ENCODE measurements at places on chromosomes 13 and 19. TPM values are rescaled to one million over a fixed set of nuclear protein-coding genes. Genes with fewer than 3 reads are reported as not detected.

The GRK1 gene
- total RNA-seq = not detected

The ELAVL1 gene
- 53.7 TPM for total RNA-seq

The NOTCH3 gene
- total RNA-seq = 7.7 TPM

The TBXA2R gene
- total RNA-seq = not detected

The ZNF844 gene
- not detected for total RNA-seq

The FGF9 gene
- total RNA-seq = not detected

The SLC1A6 gene
- total RNA-seq = not detected

The RASAL3 gene
- not detected for total RNA-seq

The ZNF541 gene
- not detected for total RNA-seq

The PRODH2 gene
- total RNA-seq = not detected

DNA sequence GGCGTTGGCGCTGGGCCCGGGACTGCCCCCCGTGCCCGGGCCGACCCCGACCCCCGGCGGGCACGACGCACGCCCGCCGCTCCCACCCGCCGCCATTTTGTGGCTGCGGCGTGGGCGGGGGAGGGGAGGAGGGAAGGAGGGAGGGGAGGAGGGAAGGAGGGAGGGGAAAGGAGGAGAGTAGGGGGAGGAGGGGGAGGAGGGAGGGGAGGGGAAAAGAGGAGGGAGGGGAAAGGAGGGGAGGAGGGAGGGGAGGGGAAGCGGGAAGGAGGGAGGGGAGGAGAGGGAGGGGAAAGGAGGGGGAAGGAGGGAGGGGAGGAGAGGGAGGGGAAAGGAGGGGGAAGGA lies at the start of gene BTBD2:
Gene BTBD2 (minus strand): TSS at position 107 of the 343 bp plus-strand sequence. CDS start 11 bp downstream, at position 96.
- no peaks in the 10 kb centered on the region for H3K27me3 ChIP-seq
- peak; percentile 86 for DNase-seq
- peaks cover 22% of the 10 kb centered on the region for H3K4me1 ChIP-seq
- peak within 1 kb of the TSS; percentile 73 for H3K4me3 ChIP-seq
- H3K36me3 ChIP-seq = peaks cover 7% of the 10 kb centered on the region

DNA sequence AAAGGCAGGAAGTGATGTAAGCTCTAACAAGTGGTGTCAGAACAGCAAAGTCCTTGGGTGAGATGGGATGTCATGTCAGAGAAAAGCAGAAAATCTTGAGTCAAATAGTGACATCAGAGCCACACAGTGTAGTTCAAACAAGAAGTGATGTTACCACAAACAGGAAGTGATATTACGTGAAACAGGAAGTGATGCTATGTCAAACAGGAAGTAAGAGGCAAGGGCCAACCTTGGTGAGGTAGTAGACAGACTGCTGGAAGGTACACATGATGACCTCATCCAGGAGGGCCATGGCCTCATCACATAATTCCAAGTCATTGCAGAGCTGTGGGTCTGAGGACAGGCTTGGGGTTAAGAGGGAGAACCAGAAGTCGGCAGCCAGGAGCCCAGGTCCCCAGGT lies 7.0 kb upstream of the MAMSTR start:
- no peaks in the 10 kb centered on the region for H3K36me3 ChIP-seq
- peaks cover 8% of the 10 kb centered on the region for H3K4me1 ChIP-seq
- H3K4me3 ChIP-seq = no peak overlapping the region
- peaks cover 4% of the 10 kb centered on the region for H3K27me3 ChIP-seq
- H3K27ac ChIP-seq = peak overlapping the region; percentile 35

DNA sequence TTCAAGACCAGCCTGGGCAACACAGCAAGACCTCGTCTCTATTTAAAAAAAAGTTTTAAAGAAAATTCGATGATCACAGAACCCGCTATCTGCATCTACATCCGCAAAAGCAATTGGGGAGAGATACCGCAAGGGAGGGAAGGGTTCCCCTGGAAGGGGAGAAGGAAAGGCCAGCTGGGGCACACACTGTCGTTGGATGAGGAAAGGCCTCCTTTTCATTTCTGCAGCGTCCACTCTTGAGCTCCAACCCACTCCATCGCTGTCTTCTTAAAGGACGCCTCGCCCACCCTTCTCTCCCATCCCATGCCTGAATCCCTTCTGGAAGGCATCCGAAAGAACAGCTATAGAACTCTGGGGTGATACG lies 3.2 kb upstream of the PRKCG start:
- H3K27ac ChIP-seq = no peak overlapping the region
- H3K4me3 ChIP-seq = no peak overlapping the region
- peaks cover 41% of the 10 kb centered on the region for H3K36me3 ChIP-seq

DNA sequence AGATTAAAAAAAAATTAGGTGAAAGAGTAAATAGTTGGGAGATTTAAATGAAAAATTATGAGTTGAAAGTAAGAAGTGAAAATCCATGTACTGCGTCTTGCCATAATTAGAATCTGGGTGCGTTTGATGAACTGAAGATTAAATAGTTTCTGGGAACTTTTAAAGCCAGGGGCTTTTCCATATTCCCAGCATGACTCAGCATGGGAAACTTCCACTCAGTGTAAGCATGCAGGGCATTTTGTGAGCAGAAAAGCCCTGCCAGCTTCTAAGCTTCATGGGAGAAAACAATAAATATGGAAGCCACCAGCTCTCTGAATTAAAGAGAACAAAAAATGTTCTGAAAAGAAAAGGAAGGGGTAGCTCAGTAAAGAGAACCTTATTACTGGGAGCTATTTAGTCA lies 62.0 kb upstream of the EDNRB start:
- H3K4me3 ChIP-seq = no peak overlapping the region
- peak overlapping the region; percentile 14 for H3K27ac ChIP-seq
- no peaks in the 10 kb centered on the region for H3K27me3 ChIP-seq
- DNase-seq = peak; percentile 75
- no peaks in the 10 kb centered on the region for H3K4me1 ChIP-seq
- H3K36me3 ChIP-seq = no peaks in the 10 kb centered on the region

GRCh38 chr13:99867535-99868257 lies 103.9 kb downstream of the ZIC5 start:
- no peak for DNase-seq
- H3K4me1 ChIP-seq = no peaks in the 10 kb centered on the region
- no peak overlapping the region for H3K27ac ChIP-seq
- no peaks in the 10 kb centered on the region for H3K27me3 ChIP-seq

DNA sequence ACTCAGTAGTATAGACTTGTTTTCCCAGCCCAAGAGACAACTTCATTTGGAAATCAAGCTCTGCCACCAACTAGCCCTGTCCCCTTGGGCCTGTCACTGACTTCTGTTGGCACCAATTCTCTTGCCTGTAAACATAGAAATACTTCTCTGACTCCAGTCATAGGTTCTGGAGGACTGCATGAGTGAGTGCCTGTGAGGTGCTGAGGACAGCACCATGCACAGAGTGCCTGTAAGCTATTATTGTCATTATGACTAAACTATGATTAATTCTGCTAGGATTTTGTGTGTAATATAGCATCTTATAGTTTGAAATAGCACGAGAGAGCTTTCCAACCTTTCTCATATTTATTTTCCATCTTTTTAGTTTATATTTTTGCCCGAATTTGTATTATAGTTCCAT lies 247.9 kb downstream of the MYO16 start:
- peak; percentile 23 for DNase-seq
- no peaks in the 10 kb centered on the region for H3K4me1 ChIP-seq
- no peak overlapping the region for H3K4me3 ChIP-seq
- no peaks in the 10 kb centered on the region for H3K36me3 ChIP-seq
- H3K27me3 ChIP-seq = peaks cover 39% of the 10 kb centered on the region

DNA sequence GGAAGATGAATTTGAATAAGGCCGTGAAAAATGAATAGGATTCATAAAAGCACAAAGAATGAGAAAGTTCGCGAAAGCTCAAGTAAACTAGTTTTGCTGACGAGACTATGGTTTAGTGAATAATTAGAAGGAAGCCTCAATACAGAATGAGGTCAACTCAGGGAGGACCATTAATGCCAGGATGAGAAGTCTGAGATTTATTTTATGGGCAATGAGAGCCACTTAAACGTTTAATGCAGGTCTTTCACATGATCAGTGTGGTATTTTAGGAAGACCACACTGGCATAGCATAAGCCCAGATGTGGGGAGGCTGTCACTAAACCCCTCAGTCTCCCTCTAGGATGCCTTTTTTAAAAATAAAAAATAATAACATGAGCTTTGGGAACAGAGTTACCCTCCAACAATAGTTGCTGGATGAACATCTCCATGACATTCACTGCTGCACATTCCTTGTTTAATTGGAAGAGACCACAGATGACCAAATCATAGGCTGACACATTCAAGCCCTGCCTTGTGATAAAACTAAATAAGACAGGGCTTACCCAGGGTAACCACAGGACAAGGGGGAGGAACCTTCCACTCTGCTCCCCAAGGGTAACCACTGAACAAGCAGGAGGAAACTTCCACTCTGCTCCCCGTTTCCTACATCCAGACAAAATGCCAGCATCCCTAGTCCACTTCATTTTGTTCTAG lies 43.6 kb upstream of the LSM14A start:
- no peak for DNase-seq
- peaks cover 4% of the 10 kb centered on the region for H3K27me3 ChIP-seq
- H3K36me3 ChIP-seq = peaks cover 4% of the 10 kb centered on the region
- H3K27ac ChIP-seq = no peak overlapping the region
- no peak overlapping the region for H3K4me3 ChIP-seq

DNA sequence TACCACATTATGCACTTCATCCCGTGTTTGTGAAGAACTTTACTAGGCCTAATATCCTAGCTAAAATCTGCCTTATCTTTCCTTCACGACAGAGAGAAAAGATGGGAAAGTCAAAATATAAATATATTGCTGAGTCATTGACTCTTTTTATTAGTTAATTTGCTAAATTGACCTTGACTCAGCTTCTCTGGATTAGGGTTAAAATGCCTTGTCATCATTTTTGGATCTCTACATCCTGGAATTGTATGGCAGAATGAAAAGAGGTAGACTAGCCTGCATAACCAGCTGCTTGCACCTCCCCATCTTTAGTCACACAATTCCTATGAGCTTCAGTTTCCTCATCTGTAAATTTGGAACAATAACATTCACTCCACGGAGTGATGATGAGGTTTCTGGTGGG lies 280.3 kb downstream of the DCT start:
- no peaks in the 10 kb centered on the region for H3K27me3 ChIP-seq
- H3K4me1 ChIP-seq = peaks cover 10% of the 10 kb centered on the region
- H3K27ac ChIP-seq = no peak overlapping the region
- DNase-seq = no peak
- no peak overlapping the region for H3K4me3 ChIP-seq

GRCh38 chr13:94712812-94713560 lies 641 bp upstream of the SOX21 start:
- no peaks in the 10 kb centered on the region for H3K4me1 ChIP-seq
- peak; percentile 9 for DNase-seq
- peaks cover 40% of the 10 kb centered on the region for H3K27me3 ChIP-seq
- H3K27ac ChIP-seq = no peak overlapping the region
- no peaks in the 10 kb centered on the region for H3K36me3 ChIP-seq

DNA sequence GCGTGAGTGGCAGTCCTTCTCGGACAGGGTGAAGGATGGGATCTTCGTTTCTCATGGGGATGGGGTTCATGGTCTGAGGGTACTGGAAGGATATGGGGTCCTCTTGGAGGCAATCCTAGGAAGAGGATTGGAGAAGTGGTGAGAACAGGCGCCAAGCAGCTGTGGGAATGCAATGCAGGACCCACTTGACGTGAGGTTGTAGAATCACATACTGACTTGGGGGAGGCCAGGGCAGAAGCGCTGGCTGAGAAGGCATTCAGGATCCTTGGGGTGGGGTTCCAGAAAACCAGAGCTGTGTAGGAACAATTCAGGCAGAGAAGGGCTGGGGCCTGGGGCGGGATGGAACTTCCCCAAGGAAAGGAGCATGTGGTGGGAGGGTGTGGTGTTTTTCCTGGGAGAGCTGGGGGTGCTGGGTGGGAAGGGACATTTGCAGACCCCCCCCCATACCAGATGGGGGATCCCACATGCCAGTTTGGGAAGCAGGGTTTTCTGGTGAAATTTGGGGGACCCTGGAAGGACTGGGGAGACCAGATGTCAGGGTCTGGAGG lies 852 bp downstream of the KLK1 start:
- peaks cover 42% of the 10 kb centered on the region for H3K27me3 ChIP-seq
- no peak overlapping the region for H3K27ac ChIP-seq
- DNase-seq = no peak
- peaks cover 27% of the 10 kb centered on the region for H3K4me1 ChIP-seq
- H3K36me3 ChIP-seq = no peaks in the 10 kb centered on the region
- H3K4me3 ChIP-seq = no peak overlapping the region

GRCh38 chr13:53520132-53520531 lies 491.5 kb downstream of the OLFM4 start:
- no peaks in the 10 kb centered on the region for H3K4me1 ChIP-seq
- no peak overlapping the region for H3K4me3 ChIP-seq
- DNase-seq = no peak
- H3K27me3 ChIP-seq = no peaks in the 10 kb centered on the region
- no peaks in the 10 kb centered on the region for H3K36me3 ChIP-seq

- no peak overlapping the region for H3K27ac ChIP-seq
- H3K36me3 ChIP-seq = peaks cover 47% of the 10 kb centered on the region
- no peaks in the 10 kb centered on the region for H3K27me3 ChIP-seq
- DNase-seq = no peak
- no peaks in the 10 kb centered on the region for H3K4me1 ChIP-seq
- no peak overlapping the region for H3K4me3 ChIP-seq
Observed at GRCh38 chr19:311813-312261, 20.6 kb upstream of the PLPP2 start.
